ENCODE measurements at places on chromosomes 12 and 14. TPM values are rescaled to one million over a fixed set of nuclear protein-coding genes. Genes with fewer than 3 reads are reported as not detected.

DNA sequence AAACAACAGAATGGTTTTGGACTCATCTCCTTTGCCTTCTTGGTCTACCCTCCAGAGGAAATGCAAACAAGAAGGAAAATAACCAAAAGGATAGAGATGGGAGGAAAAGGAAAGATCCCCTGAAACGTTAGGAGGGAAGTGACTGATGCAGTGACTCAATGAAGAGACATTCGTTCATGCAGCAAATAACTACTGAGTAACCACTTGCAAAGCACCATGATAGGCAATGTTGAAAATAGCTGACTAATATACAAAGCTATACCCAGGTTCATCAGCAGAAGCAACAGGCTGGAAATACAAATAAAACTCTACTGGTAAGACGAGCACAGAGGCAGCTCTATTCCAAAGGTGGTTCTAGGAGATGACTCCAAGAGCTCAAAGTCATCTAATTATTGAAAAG lies 41.8 kb downstream of the R3HDM2 start:
- H3K27me3 ChIP-seq: no peaks in the 10 kb centered on the region
- no peak overlapping the region for H3K27ac ChIP-seq
- no peaks in the 10 kb centered on the region for H3K4me1 ChIP-seq
- no peak overlapping the region for H3K4me3 ChIP-seq
- no peak for DNase-seq

DBX2 gene
- 0.22 TPM for total RNA-seq

DNA sequence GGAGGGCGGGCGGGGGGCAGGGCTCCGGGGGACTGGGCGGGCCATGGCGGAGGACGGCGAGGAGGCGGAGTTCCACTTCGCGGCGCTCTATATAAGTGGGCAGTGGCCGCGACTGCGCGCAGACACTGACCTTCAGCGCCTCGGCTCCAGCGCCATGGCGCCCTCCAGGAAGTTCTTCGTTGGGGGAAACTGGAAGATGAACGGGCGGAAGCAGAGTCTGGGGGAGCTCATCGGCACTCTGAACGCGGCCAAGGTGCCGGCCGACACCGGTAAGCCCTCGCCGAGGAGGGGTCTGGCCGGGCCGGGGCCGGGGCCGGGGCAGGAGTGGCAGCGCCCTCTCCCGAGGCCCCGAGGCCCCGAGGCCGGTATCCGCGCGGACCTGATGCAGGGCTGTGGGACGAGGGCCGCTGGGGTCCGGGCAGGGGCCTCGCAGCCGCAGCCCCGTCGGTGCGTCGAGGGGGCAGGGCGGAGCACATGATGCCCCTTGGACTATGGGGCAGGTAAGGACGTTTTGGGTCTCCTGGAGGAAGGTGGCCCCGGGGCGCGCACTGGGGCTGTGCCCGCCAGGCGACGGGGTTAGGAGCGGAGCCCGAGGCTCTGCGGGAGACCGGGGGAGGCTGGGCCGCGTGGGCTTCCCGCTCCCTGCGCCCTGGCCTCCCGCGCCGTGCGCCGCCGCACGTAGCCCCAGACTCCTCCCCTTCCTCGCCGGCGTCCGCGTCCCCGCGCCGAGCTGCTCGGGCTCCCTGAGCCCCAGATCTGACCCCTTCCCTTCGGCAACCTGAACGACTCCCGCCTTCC lies at the start of gene TPI1:
Gene TPI1, plus strand, starts transcription at position 119 of the 798 bp plus-strand sequence. Its CDS starts 36 bp downstream, at position 155.
- DNase-seq: peak; percentile 91
- H3K27ac ChIP-seq: peak within 1 kb of the TSS; percentile 93
- H3K4me3 ChIP-seq: peak within 1 kb of the TSS; percentile 85
- H3K36me3 ChIP-seq: peaks cover 68% of the 10 kb centered on the region
- peaks cover 47% of the 10 kb centered on the region for H3K4me1 ChIP-seq

RND1 gene
- total RNA-seq: 0.22 TPM

PRPH gene
- total RNA-seq: 1.4 TPM

DNA sequence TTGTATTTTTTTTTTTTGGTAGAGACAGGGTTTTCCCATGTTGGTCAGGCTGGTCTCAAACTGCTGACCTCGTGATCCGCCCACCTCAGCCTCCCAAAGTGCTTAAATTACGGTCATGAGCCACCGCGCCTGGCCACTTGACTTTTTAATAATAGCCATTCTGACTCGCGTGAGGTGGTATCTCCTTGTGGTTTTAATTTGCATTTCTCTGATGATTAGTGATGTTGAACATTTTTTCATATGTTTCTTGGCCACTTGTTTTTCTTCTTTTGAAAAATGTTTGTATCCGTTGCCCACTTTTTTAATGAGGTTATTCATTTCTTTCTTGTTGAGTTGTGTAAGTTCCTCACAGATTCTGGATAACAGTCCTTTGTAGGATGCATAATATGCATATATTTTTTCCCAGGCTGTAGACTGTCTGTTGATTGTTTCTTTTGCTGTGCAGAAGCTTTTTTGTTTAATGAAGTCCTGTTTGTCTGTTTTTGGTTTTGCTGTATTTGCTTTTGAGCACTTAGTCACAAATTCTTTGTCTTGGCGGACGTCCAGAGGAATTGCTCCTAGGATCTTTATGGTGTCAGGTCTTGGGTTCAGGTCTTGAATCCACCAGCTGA lies 10.3 kb upstream of the PGAM5 start:
- H3K4me3 ChIP-seq: no peak overlapping the region
- no peak overlapping the region for H3K27ac ChIP-seq
- no peaks in the 10 kb centered on the region for H3K27me3 ChIP-seq
- peaks cover 39% of the 10 kb centered on the region for H3K36me3 ChIP-seq
- DNase-seq: no peak

DNA sequence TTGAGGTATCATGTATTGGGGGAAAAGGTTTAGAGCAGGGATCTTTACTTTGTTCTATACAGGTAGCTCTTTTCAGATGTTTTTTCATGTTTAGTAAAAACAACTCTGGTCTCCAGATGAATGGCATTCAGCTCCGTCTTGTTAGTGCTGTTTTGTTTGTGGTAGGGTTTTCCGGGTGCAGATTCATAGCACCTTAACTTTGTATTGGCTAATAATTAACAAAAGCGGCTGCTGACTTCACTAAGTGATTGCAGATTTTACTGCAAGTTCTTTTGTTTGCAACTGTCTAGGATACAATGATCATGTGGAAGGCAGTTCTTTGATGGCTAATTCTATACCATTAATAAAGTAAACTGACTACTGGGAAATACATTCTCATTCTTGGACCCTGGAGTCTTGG lies 32.2 kb upstream of the BHLHE41 start:
- H3K27ac ChIP-seq: no peak overlapping the region
- H3K4me3 ChIP-seq: no peak overlapping the region
- H3K27me3 ChIP-seq: no peaks in the 10 kb centered on the region
- DNase-seq: no peak
- no peaks in the 10 kb centered on the region for H3K36me3 ChIP-seq
- H3K4me1 ChIP-seq: peaks cover 2% of the 10 kb centered on the region

PRORP gene
- total RNA-seq: 22.7 TPM

- H3K36me3 ChIP-seq: no peaks in the 10 kb centered on the region
- H3K27ac ChIP-seq: peak overlapping the region; percentile 99
- peak overlapping the region; percentile 93 for H3K4me3 ChIP-seq
- H3K4me1 ChIP-seq: peaks cover 2% of the 10 kb centered on the region
- no peaks in the 10 kb centered on the region for H3K27me3 ChIP-seq
Measured at GRCh38 chr14:39266525-39266870, 32.8 kb downstream of the MIA2 start.

- H3K27ac ChIP-seq: no peak overlapping the region
- H3K36me3 ChIP-seq: no peaks in the 10 kb centered on the region
- no peak for DNase-seq
- H3K27me3 ChIP-seq: no peaks in the 10 kb centered on the region
- no peaks in the 10 kb centered on the region for H3K4me1 ChIP-seq
Measured at GRCh38 chr12:32134101-32134888, 27.6 kb downstream of the BICD1 start.

NEUROD4 gene
- total RNA-seq: under 0.01 TPM

- no peaks in the 10 kb centered on the region for H3K27me3 ChIP-seq
- H3K36me3 ChIP-seq: no peaks in the 10 kb centered on the region
- DNase-seq: no peak
- H3K4me1 ChIP-seq: peaks cover 2% of the 10 kb centered on the region
- no peak overlapping the region for H3K27ac ChIP-seq
- H3K4me3 ChIP-seq: no peak overlapping the region
Measured at GRCh38 chr12:89701606-89702206, 6.9 kb downstream of the ATP2B1 start.

GRCh38 chr12:113191227-113191626 lies 5.7 kb downstream of the RITA1 start:
- H3K4me3 ChIP-seq: no peak overlapping the region
- DNase-seq: no peak
- no peaks in the 10 kb centered on the region for H3K27me3 ChIP-seq
- H3K4me1 ChIP-seq: peaks cover 18% of the 10 kb centered on the region

AKAP5 gene
- total RNA-seq: 0.27 TPM

KRT84 gene
- not detected for total RNA-seq

RD3L gene
- not detected for total RNA-seq

MDP1 gene
- total RNA-seq: 24.9 TPM

AMN gene
- 0.58 TPM for total RNA-seq

DNA sequence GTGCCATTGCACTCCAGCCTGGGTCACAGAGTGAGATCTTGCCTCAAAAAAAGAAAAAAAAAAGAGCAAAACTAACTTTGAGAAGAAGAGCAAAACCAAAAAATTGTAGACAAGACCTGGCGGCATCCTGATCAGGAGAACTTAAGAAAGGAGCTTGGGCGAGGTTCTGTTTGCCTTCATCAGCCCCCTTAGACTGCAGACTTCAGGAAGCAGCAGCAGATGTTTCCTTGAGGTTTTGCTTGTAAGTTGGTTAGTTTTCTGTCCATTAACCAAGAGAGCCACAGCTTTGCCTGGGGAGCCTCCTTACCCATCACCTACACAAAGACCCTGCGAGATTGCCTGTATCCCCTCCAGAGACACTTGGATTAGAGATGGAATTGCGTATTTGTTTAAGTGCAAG lies 189.0 kb downstream of the AACS start:
- H3K36me3 ChIP-seq: no peaks in the 10 kb centered on the region
- no peak for DNase-seq
- H3K27ac ChIP-seq: no peak overlapping the region
- no peak overlapping the region for H3K4me3 ChIP-seq
- H3K27me3 ChIP-seq: peaks cover 6% of the 10 kb centered on the region

GRCh38 chr14:68232300-68233055 lies 412.9 kb downstream of the RAD51B start:
- peak overlapping the region; percentile 87 for H3K27ac ChIP-seq
- H3K4me1 ChIP-seq: peaks cover 23% of the 10 kb centered on the region

GRCh38 chr12:92574911-92575570 lies 127.7 kb upstream of the PLEKHG7 start:
- H3K36me3 ChIP-seq: no peaks in the 10 kb centered on the region
- peaks cover 6% of the 10 kb centered on the region for H3K4me1 ChIP-seq
- no peak overlapping the region for H3K4me3 ChIP-seq
- no peaks in the 10 kb centered on the region for H3K27me3 ChIP-seq
- no peak for DNase-seq

DHRS2 gene
- total RNA-seq: 0.09 TPM

DNA sequence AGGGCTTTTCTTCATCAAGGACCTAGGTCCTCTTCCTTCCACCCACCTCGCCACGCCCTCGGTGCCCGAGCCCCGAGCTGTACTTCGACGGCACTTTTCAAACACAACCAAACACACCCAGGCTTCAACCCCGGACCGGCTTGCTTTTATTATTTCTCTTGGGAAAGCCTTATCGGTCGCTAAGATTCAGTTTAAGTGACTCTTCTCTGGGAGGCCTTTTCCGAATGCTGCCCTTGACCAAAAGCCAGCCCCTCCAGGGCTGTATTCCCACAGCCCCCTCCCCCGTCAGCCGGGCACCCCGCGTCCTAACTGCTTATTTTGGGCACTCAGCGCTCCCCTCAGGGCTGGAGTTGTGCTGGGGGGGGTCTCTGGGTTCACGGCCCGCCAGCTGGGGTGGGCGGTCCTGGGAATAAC lies 644 bp upstream of the PPP4R4 start:
- peak overlapping the region; percentile 64 for H3K4me3 ChIP-seq
- DNase-seq: no peak
- peaks cover 38% of the 10 kb centered on the region for H3K27me3 ChIP-seq
- H3K36me3 ChIP-seq: no peaks in the 10 kb centered on the region
- H3K27ac ChIP-seq: no peak overlapping the region
- H3K4me1 ChIP-seq: peaks cover 16% of the 10 kb centered on the region

FBXO34 gene
- total RNA-seq: 17.2 TPM

- H3K4me3 ChIP-seq: no peak overlapping the region
- no peak overlapping the region for H3K27ac ChIP-seq
- no peak for DNase-seq
Measured at GRCh38 chr12:74584483-74585062, 46.9 kb downstream of the ATXN7L3B start.

DNA sequence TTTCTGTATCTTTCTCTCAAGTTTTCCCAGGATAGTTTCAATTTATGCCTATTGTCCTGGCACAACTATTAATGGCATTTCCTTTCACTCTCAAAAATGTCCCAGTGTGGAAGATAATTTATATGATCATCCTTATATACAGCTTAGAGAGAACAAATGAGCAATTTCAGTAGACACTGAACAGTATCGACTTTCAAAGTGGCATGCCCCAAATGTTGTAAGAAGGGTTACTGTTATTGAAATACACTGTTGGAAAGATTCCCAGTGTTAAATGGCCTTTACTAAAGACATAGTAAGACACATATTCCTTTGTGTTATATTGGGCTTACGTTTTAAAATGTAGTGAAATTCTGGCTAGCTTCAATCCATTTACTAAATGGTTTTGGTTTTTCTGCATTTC lies 202.3 kb upstream of the CDKN3 start:
- no peaks in the 10 kb centered on the region for H3K36me3 ChIP-seq
- no peaks in the 10 kb centered on the region for H3K4me1 ChIP-seq
- no peak for DNase-seq
- H3K27me3 ChIP-seq: no peaks in the 10 kb centered on the region
- H3K4me3 ChIP-seq: no peak overlapping the region

- no peak overlapping the region for H3K4me3 ChIP-seq
- H3K4me1 ChIP-seq: no peaks in the 10 kb centered on the region
- H3K36me3 ChIP-seq: no peaks in the 10 kb centered on the region
- no peak for DNase-seq
- H3K27ac ChIP-seq: no peak overlapping the region
Measured at GRCh38 chr12:129185855-129186254, 332.6 kb downstream of the GLT1D1 start.

AICDA gene
- total RNA-seq: 0.40 TPM

DNA sequence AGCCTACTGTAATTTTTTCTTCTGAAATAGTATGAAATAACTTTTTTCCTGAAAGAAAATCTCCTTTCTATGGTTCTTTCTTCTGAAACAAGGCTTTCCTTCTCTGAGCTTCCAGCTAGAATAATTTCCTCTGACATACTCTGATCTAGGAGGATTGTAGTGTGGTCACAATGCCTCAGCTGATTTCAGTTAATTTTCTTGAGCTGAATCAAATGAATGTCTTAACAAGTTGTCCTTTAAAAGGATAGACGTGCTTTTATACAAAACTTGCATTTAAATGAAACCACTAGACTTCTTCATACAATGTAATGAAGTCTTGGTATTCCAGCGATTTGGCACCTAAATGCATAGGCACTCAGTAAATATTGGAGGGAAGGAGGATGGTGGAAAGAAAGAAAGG lies 94.4 kb downstream of the BICD1 start:
- peak; percentile 16 for DNase-seq
- H3K4me1 ChIP-seq: no peaks in the 10 kb centered on the region
- H3K27me3 ChIP-seq: no peaks in the 10 kb centered on the region
- H3K36me3 ChIP-seq: no peaks in the 10 kb centered on the region
- no peak overlapping the region for H3K4me3 ChIP-seq

SMAGP gene
- 3.4 TPM for total RNA-seq

KRT85 gene
- not detected for total RNA-seq

GDF3 gene
- total RNA-seq: not detected
